ENCODE measurements at places on chromosomes 1 and 21.
A peak's percentile ranks its signal among the peaks of the same experiment; 100 is the strongest.

DNA sequence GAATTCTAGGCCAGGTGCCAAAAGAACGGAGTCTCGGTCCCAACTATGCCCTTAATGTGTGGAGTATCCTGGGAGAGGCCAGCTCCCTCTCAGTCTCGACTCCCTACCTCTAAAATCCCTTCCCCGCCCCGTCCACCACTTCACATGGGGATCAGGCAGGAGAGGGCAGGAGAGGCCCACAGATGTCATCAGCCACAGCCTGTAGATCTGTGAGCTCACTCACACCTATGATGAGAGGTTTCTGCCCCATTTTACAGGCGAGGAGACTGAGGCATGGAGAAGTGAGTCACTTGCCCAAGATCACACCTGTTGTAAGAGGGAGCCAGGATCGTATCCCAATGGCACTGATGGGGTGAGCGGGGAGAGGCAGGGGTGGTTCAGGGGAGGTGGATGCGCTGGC is 20.4 kb upstream of the EPHA8 start:
- no peak for DNase-seq

DNA sequence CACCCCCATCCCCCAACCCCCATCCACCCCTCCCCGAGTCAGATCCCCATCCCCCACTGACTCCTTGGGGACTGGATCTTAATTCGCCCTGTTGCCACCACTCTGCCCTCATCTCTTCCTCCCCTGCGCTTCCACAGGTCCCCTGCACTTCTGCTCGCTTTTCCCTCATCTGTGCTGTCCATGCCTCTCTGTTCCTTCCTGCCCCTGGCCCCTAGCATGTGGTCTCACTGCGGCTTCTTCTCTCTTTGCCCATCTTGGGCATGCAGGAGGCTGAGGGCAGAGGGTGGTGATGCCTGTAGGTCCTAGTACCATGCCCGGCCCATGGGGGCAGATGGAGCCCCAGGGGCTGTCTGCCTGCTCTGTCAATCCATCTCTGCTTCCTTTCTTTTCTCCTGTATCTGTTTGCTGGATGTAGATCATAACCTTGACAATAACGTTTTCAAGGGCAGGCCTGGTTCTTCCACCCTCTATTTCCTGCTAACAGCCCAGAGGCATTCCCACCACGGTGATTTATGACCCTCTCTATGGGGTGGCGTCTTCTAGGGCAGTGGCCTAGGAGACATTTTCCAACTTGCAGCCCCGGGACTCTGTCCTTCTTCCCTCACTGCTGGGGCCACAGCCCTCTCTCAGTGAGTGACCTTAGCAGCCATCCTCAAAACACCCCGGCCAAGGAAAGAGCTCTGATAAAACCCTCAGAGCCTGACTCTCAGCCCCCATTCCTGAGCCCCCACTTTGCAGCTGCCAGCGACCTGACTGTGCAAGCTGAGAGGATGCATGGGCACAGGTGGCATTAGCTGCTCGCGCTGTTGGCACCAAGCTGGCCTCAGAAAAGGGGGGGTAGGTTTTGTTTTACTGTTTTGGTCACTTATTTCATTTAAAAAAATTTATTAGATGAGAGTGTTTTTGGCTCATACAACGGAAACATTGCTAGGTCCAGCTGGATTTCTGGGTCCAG is 33.9 kb downstream of the TMEM51 start:
- DNase-seq = no peak

GRCh38 chr1:203744075-203744972 is 20.7 kb upstream of the LAX1 start:
- peak; percentile 10 for DNase-seq

- no peak for DNase-seq
Observed at GRCh38 chr21:43376478-43376882, 50.5 kb downstream of the SIK1 start.

DNA sequence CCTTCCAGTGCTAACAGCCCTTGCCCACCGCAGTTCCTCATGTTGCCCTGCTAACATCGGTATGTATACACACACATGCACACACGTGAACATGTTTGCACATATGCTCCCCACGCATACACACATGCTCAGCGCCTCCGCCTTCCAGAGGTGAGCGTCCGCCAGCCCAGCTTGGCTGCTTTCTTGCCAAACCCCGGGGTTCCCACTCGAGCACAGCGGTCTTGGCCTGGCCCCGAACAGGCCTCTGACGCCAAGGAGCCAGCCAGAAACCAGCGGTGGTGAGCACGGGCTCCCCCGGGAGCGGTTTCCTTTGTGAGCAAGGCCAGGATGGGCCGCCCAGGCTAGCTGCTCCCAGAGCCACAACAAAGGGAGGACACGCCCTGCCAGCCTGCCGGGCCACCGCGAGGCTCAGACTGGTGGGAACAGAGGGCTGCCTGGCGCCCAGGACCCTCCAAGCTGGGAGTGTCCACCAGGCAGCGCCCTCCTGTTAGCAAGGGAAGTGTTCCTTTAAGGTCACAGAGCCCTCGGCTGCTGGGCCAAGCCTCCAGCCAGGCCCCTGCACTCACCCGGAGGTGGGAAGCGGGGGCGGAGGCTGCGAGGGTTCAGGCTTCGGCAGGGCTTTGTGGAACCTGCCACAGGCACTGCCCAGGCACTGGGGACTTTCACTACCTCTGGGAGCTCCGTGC is 65.4 kb downstream of the ALPL start:
- DNase-seq = no peak

GRCh38 chr1:167805041-167805556 is 83.3 kb downstream of the MPZL1 start:
- DNase-seq = no peak

DNA sequence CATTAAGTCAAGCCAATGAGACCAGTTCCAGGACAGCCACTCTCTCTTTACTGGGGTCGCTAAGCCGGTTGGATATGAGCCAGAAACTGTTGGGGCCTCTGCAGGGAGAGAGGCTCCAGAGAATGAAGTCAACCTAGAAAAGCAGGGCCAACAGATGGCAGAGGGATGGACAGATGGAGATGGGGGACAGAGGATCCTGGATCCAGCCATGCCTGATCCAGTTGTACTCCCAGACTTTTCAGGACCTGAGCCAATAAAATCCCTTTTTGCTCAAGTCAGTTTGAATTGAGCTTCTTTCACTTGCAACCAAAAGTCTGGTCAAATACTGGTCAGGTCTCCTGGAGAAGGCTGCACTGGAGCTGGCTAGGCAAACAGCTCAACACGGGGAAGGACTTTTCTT is 2.2 kb downstream of the DHCR24 start:
- DNase-seq = no peak

- DNase-seq = no peak
Observed at GRCh38 chr1:213689260-213689659, 298.5 kb upstream of the PROX1 start.

- peak; percentile 82 for DNase-seq
Observed at GRCh38 chr1:23168445-23169194, at the start of gene LUZP1. Gene LUZP1 (minus strand): TSS chr1:23168856.

DNA sequence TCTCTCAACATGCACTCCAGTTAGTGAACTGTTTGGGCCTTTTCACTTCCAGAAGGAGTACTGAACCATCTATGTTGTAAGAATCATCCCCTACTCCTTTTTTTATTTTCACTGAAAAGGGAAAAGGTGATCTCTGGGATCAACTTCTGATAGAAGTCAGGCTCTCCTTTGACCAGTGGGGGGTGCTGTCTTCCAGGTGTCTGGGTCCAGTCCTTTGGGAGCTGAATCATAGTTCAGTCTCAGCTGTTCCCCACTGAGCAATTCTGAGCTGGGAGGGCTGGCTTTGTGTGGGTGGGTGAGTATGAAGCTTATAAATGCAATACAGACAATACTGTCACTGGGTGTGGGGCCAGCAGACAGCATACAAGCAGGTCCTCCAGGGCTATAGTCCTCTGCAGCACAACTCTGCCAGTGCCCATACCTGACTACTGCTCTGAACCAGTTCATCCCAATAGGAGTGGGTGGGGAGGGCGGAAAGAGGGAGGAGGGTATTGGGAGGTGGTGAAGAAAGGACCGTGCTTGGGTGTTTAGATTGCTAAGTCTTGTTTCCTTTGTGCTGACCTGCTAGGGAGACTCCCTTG is 12.5 kb upstream of the SARS1 start:
- peak; percentile 65 for DNase-seq

DNA sequence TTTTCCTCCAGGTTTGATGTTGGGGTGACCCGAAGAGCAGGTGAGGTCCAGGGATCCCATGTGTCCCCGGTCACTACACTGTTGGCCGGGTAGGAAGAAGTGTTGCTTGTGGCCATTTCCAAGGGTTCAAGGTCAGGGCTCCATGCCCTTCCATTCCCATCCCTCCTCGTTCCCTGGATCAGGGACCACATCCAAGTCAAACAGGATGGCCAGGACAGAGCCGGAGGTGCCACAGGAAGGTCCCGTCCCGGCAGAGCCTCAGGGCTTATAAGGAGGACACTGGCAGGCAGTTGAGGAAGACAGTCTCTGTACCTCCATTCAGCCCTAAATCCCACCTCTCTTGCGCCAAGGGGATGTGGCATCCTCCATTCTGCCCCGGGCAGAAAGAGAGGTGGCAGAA is 22.0 kb upstream of the FAM131C start:
- no peak for DNase-seq

DNA sequence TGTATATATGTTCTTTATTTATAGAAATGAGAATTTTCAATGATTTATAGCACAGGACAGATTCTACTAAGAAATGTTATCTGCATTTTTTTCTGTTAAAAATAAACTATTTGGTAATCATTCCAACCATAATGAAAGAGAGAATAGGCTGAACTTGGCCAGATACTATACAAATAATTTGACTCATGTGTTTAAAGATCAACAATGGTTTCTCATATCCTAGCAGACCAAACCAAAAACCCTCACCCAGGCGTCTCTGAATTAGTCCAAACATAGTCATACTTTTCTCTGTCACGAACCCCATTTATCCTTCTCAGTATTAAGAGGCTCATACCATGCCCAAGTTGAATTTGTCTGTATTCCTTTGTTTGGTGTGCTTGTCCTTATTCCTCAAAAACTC is 40.3 kb downstream of the RPE65 start:
- no peak for DNase-seq

- DNase-seq = no peak
Observed at GRCh38 chr1:219160967-219161366, 12.7 kb upstream of the LYPLAL1 start.

GRCh38 chr1:161932668-161933067 is 91.0 kb downstream of the OLFML2B start:
- no peak for DNase-seq

GRCh38 chr1:154179946-154180687 is 11.8 kb downstream of the TPM3 start:
- no peak for DNase-seq

DNA sequence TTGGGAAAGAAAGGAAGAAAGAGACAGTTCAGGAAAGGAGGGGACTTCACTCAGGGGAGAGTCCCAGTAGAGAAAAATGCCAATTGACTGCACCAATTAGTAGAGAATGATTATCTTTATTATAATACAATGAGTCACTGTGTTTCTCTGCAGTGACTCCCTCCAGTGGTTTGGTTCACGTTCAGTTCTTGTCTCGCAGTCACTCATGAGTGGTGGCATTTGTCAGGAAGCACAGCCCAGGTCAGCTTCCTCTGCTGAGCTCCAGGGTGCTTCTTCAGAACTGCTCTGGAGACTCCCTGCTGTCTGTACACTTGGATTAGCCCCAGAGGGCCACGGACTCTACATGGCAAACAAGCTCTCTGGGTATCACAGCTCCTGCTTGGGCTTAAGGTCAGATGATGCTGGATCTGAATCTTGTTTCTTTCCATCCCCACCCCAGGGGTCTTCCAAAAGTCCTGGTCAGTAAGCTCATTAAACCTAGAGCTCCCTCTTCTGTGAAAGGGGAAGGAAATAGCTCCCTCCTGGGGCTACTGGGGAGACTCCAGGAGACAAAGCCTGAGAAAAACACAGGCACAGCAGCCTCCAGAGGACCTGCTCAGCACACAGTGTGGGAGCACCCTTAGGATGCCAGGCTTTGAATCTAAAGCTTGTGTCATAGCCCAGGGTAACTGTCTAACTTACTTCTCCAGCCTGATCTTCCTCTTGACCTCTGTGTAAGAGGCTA is 619.0 kb downstream of the AJAP1 start:
- no peak for DNase-seq

GRCh38 chr1:198024336-198024735 is 107.2 kb downstream of the LHX9 start:
- no peak for DNase-seq

GRCh38 chr1:76330991-76331603 is 256.6 kb downstream of the ST6GALNAC3 start:
- peak; percentile 31 for DNase-seq

DNA sequence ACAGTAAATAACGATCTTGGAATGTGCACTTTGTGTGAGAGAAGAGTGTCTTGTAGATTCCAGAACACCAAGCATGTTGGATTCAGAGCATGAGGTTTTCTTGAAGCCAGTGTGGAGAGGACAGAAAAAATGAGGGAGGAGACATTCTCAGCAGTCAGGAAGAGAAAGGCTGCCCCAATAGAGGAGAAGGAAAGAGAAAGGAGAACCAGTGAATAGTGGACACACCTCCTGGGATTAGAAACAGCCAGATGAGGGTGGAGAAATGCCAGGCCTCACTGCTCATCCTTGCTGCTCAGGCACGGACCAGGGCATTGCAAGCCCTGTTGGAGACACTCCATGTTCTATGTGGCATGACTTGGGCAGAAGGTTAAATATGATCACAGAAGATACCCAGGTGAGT is 69.0 kb upstream of the KAZN start:
- no peak for DNase-seq

Data from hippocampal formation (tissue), 2 donors.